A549 treated with CORT108297 at 1 μM for 4 hours (cell line): ENCODE measurements at places on chromosomes 6 and 20. TPM values are rescaled to one million over a fixed set of nuclear protein-coding genes. Genes with fewer than 3 reads are reported as not detected.

Gene PTK6
- total RNA-seq, result 2.2 to 3.5 TPM (median 3.2 TPM) in 5 replicates

Gene COX4I2
- not detected in 5 replicates for total RNA-seq

Gene ADGRF1
- total RNA-seq, result 0.16 TPM in 1 of 5 replicates, not detected in the others

Gene MCCD1
- not detected in 5 replicates for total RNA-seq

Gene TGM3
- total RNA-seq, result 0.03 TPM in 3 of 5 replicates, not detected in the others

Gene OPRM1
- total RNA-seq, result not detected in 5 replicates

Gene RIPOR2
- total RNA-seq, result 0.08 to 0.12 TPM (median 0.08 TPM) in 4 of 5 replicates, not detected in the other

Gene SLC22A7
- total RNA-seq, result not detected in 5 replicates
